Aorta (tissue), 5 donors: ENCODE measurements at places on chromosomes 6 and 20. TPM values are rescaled to one million over a fixed set of nuclear protein-coding genes. Genes with fewer than 3 reads are reported as not detected.

DNA sequence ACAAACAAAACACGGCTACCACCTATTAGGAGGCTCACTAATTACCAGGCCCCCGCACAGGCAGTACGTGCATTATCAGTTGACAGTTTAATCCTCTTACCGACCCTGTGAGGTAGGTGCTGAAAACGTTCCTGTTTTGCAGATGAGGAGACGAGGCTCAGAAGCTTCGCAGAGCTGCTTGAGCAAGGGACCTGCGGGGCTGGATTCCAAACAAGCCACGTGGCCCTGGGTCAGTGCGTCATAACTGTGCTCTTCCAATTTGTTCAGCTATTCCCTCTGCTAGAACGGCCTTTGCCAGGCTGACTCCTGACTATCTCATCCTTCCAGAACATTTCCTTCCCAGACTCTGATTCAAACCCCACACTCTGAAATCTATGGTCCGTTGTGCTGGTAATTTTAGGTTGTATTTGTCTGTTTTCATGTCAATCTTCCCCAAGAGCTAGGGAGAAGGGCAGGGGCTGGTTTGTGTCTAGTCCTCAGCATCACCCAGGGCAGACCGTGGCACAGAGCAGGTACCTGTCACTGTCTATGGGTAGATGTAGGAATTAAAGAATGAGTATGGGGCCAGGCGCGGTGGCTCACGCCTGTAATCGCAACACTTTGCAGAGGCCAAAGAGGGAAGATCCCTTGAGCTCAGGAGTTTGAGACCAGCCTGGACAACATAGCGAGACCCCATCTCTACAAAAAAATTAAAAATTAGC is 28.8 kb upstream of the TLDC2 start:
- H3K36me3 ChIP-seq: no peaks in the 10 kb centered on the region
- H3K4me3 ChIP-seq: no peak overlapping the region
- no peaks in the 10 kb centered on the region for H3K4me1 ChIP-seq
- H3K27me3 ChIP-seq: no peaks in the 10 kb centered on the region
- peak; percentile 86 for DNase-seq

DNA sequence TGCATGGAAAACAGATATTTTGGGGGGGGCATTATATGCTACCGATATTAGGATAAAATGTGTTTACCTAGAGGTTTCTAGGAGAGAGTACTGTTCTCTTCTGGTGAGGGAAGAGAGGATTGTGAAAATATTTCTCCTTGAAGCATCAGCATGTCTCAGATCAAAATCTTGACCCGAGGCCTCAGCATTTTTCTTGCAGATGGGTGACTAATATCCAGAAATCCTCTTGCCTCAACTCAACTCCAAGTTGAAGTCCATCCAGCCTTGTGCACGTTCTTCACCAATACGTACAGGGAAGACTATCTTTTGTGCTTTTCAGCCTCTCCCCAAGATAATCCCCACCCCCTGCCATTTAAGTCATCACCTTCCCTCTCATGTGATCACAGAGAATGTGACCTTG is 59.5 kb downstream of the PRND start:
- peaks cover 4% of the 10 kb centered on the region for H3K36me3 ChIP-seq
- no peaks in the 10 kb centered on the region for H3K27me3 ChIP-seq
- H3K27ac ChIP-seq: no peak overlapping the region
- no peaks in the 10 kb centered on the region for H3K4me1 ChIP-seq
- no peak for DNase-seq

The CNBD2 gene
- total RNA-seq: 2.5 TPM

DNA sequence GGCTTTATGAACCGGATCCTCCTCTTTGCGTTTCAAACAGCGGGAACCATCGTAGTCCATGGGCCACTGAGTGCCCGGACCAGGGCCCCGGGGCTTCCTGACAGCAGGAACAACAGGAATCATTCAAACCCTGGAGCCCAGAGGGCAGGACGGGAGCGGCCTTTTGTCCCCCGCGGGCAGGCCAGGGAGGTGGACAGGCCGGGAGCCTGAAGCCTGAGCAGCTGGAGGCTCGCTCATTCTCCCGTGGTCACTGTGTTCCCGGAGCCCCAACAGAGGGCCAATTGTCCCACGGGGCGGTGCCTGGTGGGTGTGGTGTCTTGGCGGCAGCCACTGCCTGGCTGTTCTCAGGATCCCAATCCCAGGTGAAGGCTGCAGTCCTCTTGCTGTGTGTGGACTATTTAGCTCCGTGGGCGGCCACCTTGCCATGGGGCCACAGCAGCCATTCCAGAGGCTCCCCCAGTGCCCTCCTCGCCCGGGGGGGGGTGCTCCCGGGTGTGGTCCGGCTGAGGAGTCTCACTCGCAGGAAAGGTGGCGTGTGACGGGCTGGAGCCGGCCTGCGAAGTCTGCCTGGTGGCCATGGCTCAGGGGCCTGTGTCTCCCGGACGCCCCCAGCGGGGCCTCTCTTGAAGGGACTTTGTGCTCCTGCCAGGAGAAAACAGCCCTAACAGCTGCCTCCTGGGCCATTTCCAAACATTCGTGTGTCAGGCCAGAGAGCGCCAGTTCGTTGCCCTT is 77.2 kb upstream of the BHLHE23 start:
- no peak overlapping the region for H3K27ac ChIP-seq
- H3K4me1 ChIP-seq: no peaks in the 10 kb centered on the region
- no peaks in the 10 kb centered on the region for H3K36me3 ChIP-seq
- no peak overlapping the region for H3K4me3 ChIP-seq
- no peaks in the 10 kb centered on the region for H3K27me3 ChIP-seq

The TNFRSF6B gene
- 5.9 TPM for total RNA-seq

DNA sequence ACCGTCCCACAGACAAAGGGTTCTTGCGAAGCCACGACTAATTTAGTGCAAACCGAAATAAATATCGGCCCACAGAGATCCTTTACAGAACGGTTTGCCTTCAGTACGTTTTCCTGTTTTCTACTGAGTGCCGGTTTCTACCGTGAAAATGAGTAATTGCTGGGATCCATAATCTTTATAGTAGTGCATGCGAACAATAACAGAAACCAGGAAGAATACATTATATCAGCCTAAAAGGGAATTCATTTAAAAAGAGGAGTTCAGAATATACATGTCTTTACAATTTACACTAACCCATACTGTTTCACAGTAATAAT is 292 bp upstream of the MTCL3 start:
- no peaks in the 10 kb centered on the region for H3K4me1 ChIP-seq
- no peaks in the 10 kb centered on the region for H3K27me3 ChIP-seq
- no peaks in the 10 kb centered on the region for H3K36me3 ChIP-seq

The GGTLC1 gene
- not detected for total RNA-seq

DNA sequence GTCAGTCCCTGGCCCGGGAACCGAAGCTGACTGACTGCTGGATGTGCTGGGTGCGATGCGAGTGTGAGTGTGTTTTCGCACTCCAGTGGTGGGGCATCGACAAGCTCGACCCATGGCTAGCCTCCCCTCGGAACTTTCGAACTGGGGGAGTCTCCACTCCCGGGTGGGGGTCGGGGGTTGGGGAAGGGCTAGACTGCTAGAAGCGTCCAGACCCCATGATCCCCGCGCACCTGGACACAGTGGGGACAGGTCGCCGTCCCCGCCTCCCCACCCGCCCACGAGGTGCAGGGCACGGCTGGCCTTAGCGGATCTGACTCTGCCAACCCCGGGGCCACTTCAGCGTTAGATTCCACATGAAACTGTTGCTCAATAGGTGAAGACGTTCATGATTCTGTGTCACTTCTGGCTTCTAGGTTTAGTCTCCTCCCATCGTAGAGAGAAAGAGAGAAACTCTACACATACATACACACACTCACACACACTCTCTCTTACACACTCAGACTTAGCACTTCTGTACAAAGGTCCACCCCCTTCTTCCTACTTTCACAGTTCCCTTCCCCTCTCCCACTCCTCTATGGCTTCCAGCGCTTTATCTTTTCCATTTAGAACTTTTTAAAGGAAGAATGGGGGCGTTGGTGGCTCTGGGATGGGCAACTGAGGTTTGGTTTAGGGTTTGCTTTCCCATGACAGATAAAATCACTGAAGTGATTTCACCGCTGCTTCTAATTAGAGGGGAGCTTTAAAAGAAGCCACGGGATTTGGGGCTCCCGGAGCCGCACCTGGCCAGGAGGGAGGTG is 5.1 kb upstream of the TFAP2A start:
- H3K36me3 ChIP-seq: no peaks in the 10 kb centered on the region
- no peaks in the 10 kb centered on the region for H3K4me1 ChIP-seq
- H3K27ac ChIP-seq: no peak overlapping the region
- H3K27me3 ChIP-seq: no peaks in the 10 kb centered on the region
- H3K4me3 ChIP-seq: no peak overlapping the region

DNA sequence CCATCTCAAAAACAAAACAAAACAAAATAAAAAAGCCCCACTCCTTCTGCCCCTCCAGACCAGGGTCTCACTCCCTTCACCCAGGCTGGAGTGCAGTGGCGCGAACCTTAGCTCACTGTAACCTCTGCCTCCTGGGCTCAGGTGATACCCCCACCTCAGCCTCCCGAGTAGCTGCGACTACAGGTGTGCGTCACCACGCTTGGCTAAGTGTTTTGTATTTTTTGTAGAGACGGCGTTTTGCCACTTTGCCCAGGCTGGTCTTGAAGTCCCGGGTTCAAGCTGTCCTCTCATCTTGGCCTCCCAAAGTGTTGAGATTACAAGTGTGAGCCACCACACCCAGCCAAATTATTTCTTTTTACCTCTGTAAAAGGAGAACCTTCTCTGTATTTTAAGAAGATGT is 110.1 kb downstream of the NCOA3 start:
- H3K27me3 ChIP-seq: no peaks in the 10 kb centered on the region
- no peak overlapping the region for H3K27ac ChIP-seq
- DNase-seq: no peak
- no peaks in the 10 kb centered on the region for H3K36me3 ChIP-seq
- H3K4me3 ChIP-seq: no peak overlapping the region
- H3K4me1 ChIP-seq: peaks cover 1% of the 10 kb centered on the region

DNA sequence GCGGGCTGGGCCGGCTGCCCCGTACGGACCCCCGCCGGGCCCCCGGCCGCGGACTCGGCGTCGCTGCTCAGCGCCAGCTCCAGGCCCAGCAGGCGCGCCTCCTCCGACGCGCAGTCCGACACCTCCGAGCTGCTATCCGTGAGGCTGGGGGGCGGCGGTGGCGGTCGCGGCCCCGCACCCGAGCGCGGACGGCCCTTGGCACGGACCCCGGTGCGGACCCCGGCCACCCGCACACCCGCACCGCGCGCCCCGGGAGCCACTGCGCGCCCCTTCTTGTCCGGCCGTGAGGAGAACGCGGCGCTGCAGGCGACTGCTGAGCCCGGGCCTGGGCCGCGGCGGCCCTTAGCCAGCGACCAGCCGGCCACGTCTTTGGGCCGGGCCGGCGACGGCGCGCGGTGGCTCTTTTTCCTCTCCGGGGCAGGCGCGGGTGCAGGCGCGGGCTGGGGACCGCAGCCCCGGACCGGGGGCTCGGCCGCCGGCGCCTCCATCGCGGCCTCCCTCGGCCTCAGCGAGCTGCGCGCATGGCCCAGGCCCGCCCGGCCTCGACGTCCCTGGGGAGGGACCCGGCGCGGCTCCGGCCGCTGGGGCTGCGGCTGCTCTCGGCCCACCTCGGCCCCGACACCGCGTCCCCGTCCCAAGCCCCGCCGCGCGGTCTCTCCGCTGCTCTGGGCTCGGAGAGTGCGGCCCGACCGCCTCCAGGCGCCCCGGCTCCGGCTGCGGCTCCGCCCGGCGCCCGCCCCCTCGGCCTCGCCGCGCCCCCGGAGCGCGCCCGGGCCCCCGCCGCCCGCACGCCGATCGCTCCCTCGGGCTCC is 12.9 kb upstream of the TLDC2 start:
- H3K4me1 ChIP-seq: no peaks in the 10 kb centered on the region
- no peaks in the 10 kb centered on the region for H3K27me3 ChIP-seq
- peak overlapping the region; percentile 55 for H3K27ac ChIP-seq

GRCh38 chr6:32132110-32132509 is 2.0 kb upstream of the FKBPL start:
- peaks cover 2% of the 10 kb centered on the region for H3K4me1 ChIP-seq
- H3K4me3 ChIP-seq: no peak overlapping the region
- no peak for DNase-seq
- H3K27me3 ChIP-seq: no peaks in the 10 kb centered on the region

The RIMS4 gene
- 2.8 TPM for total RNA-seq

DNA sequence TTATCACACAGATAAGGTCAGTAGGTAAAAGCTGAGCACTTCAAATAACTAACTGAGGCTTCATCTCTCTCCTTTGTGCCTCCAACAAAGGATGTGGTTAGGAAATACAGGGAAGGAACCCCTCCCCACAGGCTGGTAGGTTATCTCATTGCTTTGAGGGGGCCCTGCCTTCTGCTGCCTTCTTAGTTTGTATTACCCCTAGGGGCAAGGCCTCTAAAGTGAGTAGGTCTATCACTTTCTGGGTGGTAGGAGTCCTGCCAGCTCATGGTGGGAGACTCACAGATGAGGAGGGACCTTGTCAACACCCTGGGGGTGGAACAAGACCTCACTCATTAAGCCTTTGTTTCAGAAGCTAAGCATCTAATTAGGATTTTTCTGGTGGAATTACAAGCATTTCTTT is 34.6 kb downstream of the EDN1 start:
- H3K27me3 ChIP-seq: no peaks in the 10 kb centered on the region
- H3K4me3 ChIP-seq: no peak overlapping the region
- peaks cover 5% of the 10 kb centered on the region for H3K4me1 ChIP-seq

DNA sequence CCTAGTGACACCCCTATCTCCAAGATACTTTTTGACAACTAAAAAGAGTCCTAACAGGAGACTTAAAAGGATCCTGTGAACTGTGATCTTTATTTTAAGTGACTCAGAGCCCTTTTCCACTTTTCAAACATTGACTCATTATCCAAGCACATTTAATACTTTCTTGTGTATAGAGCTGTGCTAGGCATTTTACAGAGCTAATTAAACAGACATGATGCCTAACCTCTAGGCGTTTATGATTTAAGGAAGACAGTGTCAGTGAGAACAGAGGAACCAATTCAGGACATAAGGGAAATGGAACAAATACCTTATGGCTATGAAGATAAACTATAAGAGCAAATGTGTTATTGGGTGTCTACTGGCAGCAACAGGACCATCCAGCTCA is 282.6 kb downstream of the TPBG start:
- H3K4me3 ChIP-seq: no peak overlapping the region
- H3K27ac ChIP-seq: no peak overlapping the region

DNA sequence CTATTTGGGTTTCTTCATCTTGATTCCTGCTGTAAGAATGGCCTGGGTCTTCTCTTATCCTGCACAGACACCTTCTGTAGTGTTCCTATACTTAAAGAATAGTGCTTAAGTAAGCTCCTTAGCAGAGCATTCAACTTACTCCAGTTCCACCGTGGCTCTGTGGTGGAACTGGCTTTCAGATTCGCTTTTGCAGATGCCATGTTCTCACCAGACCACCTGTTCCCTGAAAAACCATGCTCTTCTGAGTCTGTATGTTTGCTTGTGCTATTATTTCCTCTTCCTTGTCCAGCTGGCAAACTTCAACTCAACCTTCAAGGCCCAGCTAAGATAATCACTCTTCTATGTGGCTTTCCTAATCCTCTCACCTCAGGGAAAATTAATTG is 4.9 kb downstream of the ELMO2 start:
- peaks cover 3% of the 10 kb centered on the region for H3K36me3 ChIP-seq
- H3K27me3 ChIP-seq: no peaks in the 10 kb centered on the region
- no peak for DNase-seq
- no peak overlapping the region for H3K4me3 ChIP-seq
- H3K4me1 ChIP-seq: peaks cover 8% of the 10 kb centered on the region

The RAMACL gene
- 6.4 TPM for total RNA-seq

The AVP gene
- not detected for total RNA-seq

The LTB gene
- 3.6 TPM for total RNA-seq

GRCh38 chr6:92259171-92259570 is 1160.2 kb downstream of the EPHA7 start:
- no peak overlapping the region for H3K4me3 ChIP-seq
- H3K27ac ChIP-seq: no peak overlapping the region
- H3K36me3 ChIP-seq: no peaks in the 10 kb centered on the region
- no peaks in the 10 kb centered on the region for H3K27me3 ChIP-seq

The PANK2 gene
- total RNA-seq: 45.7 TPM

The LY6G5C gene
- total RNA-seq: 1.2 TPM
